ENCODE measurements at places on chromosomes 7 and 10.

GRCh38 chr7:116271963-116272886 is 61.9 kb downstream of the TES start:
- peak; percentile 84 for DNase-seq

- no peak for DNase-seq
These were observed 176.2 kb downstream of the JCAD start for GRCh38 chr10:29883231-29883630.

DNA sequence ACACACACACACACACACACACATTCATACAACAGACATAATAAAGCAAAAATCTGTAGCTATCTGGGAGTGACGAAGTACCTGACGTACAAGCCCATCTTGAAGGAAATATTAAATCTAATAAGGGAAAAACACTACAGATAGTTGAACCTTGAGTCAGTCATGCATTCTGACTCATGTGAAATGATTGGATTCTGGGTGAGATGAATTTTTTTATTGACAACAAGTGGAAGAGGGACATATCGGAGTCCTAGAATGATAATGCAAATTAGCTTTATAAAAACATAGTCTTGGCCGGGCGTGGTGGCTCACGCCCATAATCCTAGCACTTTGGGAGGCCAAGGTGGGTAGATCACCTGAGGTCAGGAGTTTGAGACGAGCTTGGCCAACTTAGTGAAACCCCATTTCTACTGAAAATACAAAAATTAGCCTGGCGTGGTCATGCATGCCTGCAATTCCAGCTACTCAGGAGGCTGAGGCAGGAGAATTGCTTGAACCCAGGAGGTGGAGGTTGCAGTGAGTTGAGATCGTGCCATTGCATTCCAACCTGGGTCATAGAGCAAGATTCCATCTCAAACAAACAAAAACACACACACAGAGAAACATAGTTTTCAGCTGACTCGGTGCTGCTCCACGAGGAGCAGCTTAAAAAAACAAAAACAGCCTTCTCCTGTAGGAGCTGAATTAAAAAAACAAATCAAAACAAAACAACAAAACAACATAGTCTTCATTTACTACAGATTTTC is 154.4 kb upstream of the MKLN1 start:
- DNase-seq = peak; percentile 26

- peak; percentile 14 for DNase-seq
These were observed 270.5 kb downstream of the BICC1 start for GRCh38 chr10:58782876-58783851.

DNA sequence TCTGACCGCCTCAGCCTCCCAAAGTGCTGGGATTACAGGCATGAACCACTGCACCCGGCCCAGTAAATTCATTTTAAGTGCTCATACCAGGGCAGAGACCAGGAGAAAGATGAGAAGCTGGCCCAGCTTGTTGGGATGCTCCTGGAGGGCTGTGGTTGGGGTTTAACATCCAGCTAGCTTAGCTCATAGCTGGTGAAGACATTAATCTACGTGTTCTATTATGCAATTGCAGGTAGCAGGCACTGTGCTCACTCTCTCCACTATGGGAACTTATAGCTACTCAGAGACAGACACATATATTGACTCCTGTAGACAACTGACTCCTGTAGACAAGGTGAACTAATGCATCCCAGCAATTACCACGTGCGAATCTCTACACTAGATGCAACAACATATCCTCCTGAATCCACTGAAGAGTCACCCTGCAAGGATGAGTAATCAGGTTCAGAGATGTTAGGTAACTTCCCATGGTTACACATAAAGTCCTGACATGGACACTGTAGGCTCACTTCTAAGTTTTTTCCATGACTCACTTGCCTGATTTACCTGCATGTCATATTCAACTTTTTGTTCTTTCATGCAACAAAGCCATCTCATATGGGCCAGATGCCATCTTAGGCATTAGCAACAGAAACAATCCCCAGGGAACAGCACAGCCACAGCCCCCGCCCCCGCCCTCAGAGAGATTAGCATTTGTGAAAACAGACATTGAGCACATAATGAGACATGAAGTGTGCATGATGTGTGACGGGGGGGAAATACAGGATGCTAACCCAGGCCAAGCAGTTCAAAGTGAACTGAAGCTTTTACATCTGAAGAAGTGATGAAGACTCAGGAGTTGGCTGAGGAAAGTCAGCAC is 37.2 kb downstream of the ERLIN1 start:
- no peak for DNase-seq

DNA sequence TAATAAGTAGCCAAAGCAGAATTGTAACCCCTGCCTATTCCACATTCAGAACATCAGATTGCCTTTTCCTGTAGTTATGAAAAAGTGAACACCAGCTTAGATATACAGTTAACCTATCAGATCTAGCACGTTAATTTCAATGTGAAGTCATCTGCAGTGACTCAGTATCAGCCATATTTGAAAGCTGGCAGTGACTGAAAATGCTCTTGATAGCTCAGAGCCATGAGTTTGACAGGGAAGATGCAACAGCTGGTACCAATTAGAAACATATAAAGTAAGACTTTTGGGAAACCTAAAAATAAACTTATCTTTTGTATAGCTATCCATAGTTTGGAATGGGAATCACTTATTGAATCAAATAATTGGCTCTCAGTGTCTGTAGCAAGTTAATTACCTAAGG is 284.1 kb upstream of the NPSR1 start:
- no peak for DNase-seq

- DNase-seq = no peak
These were observed 235.2 kb downstream of the TMEM26 start for GRCh38 chr10:61217851-61218565.

DNA sequence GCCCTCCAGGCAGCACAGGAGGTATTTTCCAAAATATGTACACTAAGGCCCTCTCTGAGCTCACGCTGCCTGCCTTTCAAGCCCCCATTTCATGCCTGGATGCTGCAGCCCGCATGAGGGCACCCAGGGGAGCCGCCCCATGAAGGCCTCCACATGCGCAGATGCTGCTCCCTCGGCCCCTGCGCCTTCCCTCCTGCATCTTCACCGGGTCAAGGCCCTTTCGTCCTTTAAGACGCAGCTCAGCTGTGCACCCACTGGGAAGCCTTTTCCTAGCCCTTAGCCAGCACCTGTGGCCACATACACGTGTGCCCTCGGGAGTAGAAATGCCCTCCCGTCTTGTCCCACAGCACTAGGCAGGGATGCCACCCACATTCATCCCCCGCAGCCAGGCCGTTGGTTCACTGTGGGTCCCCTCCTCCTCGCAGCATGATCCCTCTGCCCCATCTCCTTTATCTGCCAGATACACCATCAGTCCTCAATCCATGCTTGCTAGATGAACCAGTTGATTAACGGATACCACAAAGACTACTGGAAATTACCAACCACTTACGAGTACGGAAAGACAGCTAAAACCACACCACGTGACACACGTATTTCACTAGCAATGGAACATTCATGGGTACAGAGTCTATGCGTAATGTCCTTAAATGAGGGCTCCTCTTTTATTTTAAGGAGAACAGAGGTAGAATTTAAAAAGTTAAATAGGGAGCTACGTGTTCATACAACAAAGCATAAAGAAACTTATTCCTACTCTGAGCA is 278.0 kb downstream of the TNS3 start:
- no peak for DNase-seq

GRCh38 chr10:110392121-110392520 is 87.4 kb upstream of the SMNDC1 start:
- DNase-seq = no peak

DNA sequence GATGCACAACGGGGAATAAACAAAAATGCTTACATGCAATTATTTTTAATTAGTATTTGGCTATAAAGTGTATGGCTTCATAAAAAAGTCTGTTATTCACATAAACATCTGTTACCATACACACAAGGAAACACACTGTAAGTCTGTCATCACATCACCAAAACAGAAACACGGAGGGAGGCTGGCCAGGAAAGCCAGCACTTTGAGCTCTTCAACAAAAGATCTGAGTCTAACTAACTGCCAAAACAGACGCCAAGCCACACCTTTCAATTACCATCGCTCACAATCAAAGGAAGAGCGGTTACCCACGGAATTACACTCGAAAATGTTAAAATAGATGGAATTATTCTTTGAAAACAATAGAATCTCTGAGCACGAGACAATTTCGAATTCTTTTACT is 49.2 kb upstream of the MGMT start:
- DNase-seq = peak; percentile 56

DNA sequence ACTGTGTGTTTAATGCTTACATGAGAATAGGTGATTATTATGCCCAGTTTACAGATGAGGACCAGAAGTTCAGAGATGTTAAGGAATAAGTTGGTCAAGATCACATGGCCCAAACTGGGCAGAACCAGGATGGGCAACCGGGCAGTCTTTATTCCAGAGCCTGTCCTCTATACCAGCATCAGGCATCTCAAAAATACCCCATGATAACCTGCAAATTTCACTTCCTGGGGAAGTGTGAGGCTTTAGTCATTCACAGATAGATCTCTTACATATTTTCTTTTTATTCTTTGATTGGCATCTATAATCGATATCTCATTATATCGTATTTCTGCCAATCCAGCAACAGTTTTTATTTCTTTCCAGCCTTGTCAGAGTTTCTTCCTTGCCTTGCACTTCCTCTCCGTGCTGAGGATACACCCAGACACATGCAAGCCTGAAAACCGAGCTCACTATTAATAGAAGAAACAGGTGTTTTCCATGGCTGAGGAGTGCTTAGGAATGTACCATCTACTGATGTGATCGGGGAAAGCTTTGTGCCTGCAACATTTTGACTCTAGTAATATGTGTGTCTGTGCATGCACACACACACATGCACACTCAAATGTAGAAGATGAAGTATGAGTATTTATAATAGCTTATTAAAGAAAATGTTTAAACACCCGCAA is 82.4 kb downstream of the CREM start:
- DNase-seq = no peak

DNA sequence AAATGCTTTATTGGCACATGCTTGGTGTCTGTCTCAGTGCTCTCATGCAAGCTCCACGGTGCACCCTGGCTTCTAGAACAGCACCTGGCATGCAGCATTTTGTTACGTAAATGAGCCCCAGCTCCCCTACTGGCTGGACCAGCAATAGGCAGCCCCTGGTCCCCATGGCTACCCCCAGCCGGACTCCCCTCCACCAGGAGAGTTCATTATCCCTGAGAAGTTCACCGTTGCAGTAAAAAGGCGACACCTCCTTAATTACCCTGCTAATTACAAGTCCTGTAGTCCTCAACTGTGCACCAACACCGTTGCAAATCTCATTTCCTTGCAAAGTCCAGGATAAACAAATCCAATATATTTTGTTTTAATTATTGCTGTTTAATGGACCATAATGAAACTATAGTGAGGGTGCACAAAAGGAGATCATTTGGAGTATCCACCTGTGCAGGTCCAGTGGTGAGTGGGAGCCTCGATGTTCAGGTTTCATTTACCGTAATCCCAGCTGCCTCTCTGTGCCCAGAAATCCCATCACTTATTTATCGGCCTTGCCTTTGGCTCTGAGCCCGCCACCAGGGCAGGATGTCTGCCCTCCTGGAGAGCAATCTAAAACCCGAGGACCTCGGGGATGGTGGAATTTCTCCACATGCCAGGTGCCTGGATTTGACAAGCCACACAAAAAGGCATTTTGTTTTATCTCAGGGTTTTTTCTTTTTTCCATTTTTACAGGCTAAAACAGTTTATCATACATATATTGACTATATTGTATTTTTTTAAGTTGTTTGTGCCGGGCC is 12.8 kb upstream of the DRGX start:
- peak; percentile 40 for DNase-seq

GRCh38 chr10:7598771-7599170 is 68.0 kb downstream of the ITIH5 start:
- DNase-seq = no peak

- DNase-seq = no peak
These were observed 30.4 kb upstream of the DPYSL4 start for GRCh38 chr10:132156382-132156781.

- no peak for DNase-seq
These were observed 256.2 kb downstream of the ELFN1 start for GRCh38 chr7:1925973-1926907.

GRCh38 chr10:35986756-35987502 is 344.8 kb upstream of the FZD8 start:
- DNase-seq = no peak

DNA sequence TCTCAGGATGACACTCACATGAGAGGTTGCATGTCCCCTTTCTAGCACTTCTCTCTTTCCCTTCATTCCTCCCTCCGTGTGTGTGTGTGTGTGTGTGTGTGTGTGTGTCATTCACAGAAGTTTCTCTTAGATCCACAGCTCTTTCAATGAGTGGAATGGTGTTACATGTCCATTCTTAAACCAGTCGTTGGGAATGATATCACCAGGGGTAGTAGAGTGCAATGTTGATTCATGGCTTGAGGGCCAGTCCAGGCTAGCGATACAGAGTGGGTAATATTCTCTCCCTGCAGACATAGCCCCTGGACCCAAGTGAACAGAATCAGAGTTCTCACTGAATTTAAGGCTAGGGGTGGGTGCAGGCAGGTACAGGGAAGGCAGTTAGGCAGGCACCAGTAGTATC is 187.8 kb downstream of the SDK1 start:
- DNase-seq = no peak

GRCh38 chr7:142885311-142886230 is at the start of gene TRPV6:
TRPV6 (minus strand) TSS chr7:142885745.
- DNase-seq = peak; percentile 57

- no peak for DNase-seq
These were observed 83.5 kb downstream of the RELN start for GRCh38 chr7:103905997-103906396.

DNA sequence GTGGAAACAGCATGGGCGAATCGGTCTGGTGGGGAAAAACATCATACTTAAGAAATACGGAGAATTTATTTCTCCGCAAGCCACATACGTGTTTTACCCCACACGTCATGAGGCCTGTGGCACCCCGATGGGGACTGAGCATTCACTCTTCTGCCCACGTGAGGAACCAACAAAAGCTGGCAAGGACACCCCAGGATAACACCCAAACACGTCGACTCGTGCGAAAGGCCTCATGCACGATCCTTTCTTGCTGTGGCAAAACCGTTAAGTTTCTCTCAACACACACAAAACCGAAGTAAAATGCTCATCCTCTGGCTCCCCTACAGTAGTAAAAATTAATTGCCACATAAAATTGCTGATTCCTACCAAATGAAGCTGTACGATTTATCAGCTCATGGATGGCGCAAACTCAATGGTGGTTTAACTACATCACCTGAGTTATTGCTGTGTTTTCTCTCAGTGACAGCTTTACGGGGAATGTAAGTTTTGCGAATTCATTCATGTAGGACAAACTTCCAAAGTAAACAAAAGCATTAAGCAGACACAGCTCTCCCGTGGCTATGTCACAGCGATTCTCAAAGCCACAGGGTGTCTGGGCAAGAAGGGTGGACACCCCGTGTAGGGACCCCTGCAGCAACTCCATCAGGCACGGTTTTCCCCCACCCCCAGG is 97.0 kb downstream of the CTBP2 start:
- DNase-seq = no peak

DNA sequence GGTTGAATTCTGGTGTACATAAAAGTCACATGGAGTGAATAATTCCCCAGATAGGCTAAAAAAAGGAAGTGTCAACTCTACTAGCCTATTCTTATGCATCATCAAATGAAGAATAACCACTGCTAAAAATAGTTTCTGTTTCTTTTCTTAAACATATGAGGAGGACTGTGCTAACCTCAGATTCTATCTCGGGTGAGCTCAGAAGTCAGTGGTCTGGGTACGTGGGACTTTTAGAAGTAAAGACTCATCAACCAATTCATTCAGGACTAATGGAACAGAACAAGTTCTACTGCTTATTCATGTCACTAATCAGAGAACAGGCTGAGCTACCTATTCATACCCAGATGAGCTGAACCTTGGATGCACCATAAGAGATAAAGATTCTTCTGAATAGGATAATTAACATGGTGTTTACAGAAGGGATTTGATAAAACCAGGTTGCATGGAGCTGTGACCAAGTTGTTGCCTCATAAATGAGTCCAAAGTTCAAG is 9.5 kb upstream of the ASAH2 start:
- no peak for DNase-seq

- no peak for DNase-seq
These were observed 34.8 kb downstream of the DNAJB9 start for GRCh38 chr7:108604307-108605077.

Data from MG63 (cell line).